ENCODE measurements at places on chromosomes 11 and 22. TPM values are rescaled to one million over a fixed set of nuclear protein-coding genes. Genes with fewer than 3 reads are reported as not detected.

DNA sequence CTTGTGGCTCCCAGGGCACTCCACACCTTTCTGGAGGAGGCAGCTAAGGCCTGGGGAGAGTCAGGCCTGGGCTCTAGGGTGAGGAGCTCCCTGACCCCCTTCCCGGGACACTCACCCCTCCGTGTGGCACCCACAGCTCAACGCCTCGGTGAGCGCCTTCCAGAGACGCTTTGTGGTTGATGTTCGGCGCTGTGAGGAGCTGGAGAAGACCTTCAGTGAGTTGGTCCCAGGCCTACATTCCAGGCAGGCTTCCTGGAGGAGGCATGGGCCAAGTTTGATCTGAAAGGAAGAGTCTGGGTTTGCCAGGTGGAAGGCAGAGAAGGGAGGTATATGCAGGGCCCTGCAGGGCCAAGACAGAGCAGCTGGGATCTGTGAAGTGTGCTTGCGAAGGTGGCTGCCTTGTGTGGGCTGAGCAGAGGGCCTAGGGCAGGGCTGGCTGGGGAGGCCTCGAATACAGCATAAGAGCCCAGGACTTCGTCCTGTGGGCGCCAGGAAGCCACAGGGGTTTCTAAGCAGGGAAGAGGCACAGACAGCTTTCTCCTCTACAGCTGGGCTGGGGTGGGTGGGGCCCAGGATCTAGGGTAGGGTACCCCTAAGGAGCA, 2.9 kb downstream of the TCIRG1 start:
- no peak for DNase-seq

Gene OSBP
- total RNA-seq = 15.1 TPM

- DNase-seq = no peak
These were observed 13.9 kb downstream of the CCDC157 start for GRCh38 chr22:30370641-30371230.

Gene OR51B2
- total RNA-seq = not detected

Gene DHCR7
- 124 TPM for total RNA-seq

GRCh38 chr11:112516261-112516660, 255.6 kb upstream of the PLET1 start:
- DNase-seq = no peak

Gene WBP2NL
- not detected for total RNA-seq

DNA sequence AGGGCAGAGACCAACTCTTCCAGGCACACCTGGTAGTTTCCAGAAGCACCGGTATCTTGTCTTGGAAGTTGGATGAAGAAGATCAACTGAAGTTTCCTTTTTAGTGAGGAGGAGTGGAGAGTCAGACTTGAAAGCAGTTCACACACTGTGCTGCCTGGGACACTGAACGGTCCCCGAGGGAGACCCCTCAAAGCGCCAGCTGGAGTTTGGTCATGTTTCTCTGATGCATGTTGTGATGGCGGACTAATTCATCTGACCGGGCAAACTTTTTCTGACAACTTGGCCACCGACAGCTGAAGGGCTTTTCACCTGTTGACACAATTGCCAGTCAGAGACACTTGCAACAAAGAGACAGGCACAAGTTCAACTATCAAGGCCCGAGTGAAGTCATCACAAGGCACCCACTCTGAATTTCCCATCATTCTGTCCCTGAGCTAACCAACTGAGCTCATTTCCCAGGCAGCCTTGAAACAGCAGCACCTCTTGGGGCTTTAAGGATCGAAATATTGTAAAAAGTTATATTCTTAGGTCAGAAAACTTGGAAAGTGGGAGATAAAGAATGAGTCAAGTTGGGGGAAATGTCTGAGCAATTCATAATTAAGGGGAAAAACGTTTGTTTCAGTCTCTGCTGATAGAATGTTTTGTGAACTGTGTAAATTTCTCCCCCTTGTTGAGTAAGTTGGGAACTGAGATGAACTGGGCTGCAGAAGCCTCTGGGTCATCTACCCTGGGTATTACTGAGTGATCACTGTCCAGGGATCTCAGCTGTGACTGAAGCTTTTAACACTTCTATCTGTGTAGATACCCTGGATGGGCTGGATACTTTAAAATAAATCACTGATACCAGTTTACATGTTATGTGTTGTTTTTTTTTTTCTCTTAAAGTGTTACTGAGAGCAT, 46.2 kb downstream of the WT1 start:
- DNase-seq = no peak

DNA sequence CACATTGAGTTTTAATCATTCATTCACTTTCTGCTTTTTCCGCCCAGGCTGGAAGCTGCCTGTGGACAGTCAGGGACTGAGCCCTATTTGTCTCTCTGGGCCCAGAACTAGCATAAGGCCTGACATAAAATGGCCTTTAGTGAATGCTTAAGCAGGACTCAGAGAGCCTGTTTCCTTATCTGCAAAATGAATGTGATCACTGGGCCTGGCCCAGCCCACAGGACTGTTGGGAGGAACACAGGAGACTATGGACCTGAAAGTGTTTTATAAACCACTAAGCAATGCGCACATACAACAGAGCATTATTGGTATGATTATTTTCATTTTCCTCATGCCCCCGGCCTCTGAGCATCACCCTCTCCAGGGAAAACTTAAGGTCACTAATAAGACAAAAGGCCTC, 3.9 kb upstream of the MYH9 start:
- DNase-seq = no peak

GRCh38 chr11:129767827-129768226, 47.8 kb upstream of the TMEM45B start:
- no peak for DNase-seq

DNA sequence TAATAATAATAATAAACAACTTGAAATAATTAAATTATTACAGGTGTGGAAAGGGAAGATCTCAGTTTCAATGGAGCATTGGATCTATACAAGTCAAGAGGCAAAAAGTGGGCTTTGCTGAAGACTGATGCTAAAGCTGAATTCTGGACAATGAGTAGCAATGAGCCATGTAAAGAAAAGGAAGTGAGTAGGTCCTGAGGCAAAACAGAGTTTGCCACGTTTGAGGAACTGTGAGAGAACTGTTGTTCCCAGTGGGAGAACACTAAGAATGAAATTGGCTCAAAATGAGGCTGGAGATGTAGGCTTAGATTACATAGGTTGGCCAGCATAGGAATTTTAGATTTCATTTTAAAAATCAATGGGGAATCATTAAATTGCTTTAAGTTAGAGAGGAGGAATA, 33.9 kb upstream of the TEAD1 start:
- no peak for DNase-seq

GRCh38 chr11:118953265-118953664, 2.8 kb upstream of the UPK2 start:
- no peak for DNase-seq

GRCh38 chr11:124170801-124171586, 12.2 kb upstream of the OR10D3 start:
- no peak for DNase-seq

Gene ARCN1
- total RNA-seq = 111 TPM
